ENCODE measurements at places on chromosomes 1 and 21. TPM values are rescaled to one million over a fixed set of nuclear protein-coding genes. Genes with fewer than 3 reads are reported as not detected.
A peak's percentile ranks its signal among the peaks of the same experiment; 100 is the strongest.

Gene SAMD13
- polyA plus RNA-seq = 2.6 TPM

Gene EPHA2
- 20.4 TPM for polyA plus RNA-seq

Gene DAB1
- polyA plus RNA-seq = 19.5 TPM

Gene CADM3
- polyA plus RNA-seq = 0.77 TPM

DNA sequence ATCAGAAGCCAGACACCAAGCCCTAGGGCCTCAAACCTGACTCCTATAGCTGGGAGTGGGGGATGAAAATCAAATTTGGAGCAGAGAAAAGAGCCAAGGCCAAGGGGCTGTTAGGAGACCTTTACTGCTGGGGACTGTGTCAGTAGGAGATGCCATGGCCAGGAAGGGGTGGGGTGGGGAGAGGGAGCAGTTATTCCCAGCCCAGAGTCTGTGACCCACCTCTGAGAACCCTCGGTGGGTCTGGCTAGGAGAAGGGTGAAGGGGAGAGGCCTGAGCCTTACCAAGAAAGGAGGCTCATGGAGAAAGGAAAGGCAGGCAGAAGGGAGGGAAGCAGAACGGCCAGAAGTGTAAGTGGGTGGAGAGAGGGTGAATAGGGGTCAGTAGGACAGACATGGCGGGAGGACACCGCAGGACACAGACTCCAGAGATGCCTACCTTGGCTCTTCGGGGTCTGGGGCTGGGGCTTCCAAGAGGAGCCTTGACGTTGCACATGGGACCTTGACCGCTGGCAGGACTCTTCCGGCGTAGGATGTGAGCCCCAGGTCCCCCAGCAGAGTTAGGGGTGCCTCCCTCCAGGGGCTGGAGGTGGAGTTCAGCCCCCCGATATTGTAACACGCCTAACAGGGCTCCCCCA is 1.2 kb downstream of the ADAMTS4 start:
- peak overlapping the region; percentile 96 for H3K27ac ChIP-seq
- H3K27me3 ChIP-seq = no peaks in the 10 kb centered on the region
- no peak overlapping the region for H3K4me3 ChIP-seq

DNA sequence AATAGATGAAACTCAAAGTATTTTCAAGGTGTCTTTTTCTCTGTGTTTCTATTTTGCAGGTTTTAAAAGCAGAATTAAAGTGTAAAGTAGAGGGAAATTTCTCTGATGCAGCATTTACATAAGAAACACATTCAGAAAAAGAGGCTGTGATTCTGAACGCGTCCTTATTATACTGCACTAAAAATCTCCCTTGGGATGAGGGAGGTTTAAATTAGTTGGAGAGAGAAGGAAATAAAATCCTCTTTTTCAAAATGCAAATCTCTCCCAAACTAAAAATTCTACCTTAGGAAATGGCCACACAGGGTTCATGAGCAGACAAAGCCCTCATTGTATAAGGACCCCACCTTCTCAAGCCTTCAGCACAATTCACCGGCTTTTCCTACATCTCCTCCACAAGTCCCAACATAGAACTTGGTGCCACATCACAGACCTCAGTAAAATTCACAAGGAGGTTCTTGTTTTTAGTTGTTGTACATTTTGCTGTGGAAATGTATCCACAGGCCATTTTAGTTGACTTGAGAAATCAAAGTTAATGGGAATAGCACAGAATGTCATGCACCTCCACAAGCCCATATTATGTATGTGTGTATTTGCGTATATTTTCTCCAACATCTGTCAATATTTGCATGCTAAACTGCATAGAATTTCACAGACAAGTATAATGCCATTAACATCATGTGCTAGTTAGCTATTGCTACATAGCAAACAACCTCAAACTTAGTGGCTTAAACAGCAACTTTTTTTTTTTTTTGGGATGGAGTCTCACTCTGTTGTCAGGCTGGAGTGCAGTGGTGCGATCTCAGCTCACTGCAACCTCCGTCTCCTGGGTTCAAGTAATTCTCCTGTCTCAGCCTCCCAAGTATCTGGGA is 59.8 kb downstream of the MAB21L3 start:
- no peak overlapping the region for H3K27ac ChIP-seq
- DNase-seq = no peak
- no peaks in the 10 kb centered on the region for H3K27me3 ChIP-seq
- peaks cover 27% of the 10 kb centered on the region for H3K4me1 ChIP-seq
- no peaks in the 10 kb centered on the region for H3K36me3 ChIP-seq

DNA sequence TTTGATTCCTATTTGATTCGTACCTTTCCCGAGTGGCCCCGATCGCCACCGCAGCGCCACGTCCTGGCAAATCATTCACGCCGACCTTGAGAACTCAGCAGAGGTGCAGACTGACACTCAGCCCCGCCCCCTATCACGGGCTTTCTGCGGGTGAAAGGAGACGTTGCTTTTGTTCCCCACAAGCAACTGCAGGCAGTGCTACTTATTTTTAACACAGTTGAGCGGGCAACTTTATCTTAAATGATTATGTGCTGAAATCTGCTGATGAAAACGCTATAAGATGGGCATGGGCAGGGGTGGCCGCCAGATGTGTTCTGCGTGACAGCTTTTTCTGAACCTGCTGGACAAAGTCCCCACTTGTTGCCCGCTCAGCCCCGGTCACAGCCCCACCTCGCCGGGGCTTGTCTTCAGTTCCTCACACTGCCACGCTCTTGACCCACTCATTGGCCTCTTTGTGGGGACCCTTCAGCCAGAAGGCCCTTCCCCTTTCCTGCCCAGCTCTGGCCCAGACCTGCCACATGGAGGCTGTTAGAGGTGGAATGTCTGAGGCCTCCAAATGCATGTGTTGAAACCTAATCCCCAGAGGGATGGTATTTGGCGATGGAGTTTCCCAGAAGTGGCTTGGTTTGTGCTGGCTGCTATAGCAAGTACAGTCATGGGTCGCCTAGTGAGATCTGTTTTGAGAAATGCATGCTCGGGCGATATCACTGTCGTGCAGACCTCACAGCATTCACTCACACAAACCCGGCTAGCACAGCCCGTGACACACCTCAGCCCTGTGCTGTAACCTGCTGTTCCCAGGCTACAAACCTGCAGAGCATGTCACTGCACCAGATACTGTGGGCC is 15.7 kb upstream of the PDXK start:
- H3K4me1 ChIP-seq = peaks cover 14% of the 10 kb centered on the region
- no peaks in the 10 kb centered on the region for H3K27me3 ChIP-seq
- H3K36me3 ChIP-seq = no peaks in the 10 kb centered on the region
- DNase-seq = peak; percentile 65
- H3K27ac ChIP-seq = peak overlapping the region; percentile 65
- H3K4me3 ChIP-seq = no peak overlapping the region

DNA sequence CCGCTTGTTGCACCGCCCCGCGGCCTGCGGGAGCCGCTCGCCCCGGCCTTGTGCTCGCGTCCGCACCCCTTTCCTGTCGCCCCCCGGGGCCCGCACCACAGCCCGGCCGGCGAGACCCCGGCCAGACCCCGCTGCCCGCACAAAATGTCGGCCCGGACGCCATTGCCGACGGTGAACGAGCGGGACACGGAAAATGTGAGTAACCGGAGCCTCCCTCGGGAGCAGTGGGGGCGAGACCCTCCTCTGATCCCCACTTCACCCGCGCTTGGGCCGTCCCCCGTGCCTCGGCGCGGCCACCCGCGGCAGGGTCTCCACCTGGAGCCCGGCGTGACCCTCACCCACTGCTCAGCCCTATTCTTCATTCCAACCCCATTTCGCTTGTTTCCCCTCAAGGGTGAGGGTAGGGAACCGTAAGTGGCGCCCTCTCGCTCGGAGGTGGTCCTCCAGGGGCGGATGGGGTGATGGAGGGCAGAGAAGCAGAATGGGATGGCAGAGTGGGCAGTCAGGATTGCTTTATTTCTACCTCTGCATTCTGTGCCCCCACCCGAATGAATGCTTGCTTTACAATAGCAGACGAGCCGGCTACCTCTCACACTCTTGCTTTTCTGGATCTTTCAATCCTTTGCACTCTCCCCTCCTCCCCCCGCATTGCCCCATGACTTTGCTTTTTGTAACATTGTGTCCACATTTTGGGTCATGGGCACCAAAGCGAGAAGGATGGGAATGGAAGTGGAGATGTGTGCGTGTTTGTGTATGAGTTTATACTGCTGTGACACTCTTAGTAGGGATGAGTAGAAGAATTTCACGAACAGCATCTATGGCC is 954 bp downstream of the MARK1 start:
- no peaks in the 10 kb centered on the region for H3K27me3 ChIP-seq
- H3K4me3 ChIP-seq = peak overlapping the region; percentile 88
- peak overlapping the region; percentile 86 for H3K27ac ChIP-seq
- no peaks in the 10 kb centered on the region for H3K4me1 ChIP-seq

DNA sequence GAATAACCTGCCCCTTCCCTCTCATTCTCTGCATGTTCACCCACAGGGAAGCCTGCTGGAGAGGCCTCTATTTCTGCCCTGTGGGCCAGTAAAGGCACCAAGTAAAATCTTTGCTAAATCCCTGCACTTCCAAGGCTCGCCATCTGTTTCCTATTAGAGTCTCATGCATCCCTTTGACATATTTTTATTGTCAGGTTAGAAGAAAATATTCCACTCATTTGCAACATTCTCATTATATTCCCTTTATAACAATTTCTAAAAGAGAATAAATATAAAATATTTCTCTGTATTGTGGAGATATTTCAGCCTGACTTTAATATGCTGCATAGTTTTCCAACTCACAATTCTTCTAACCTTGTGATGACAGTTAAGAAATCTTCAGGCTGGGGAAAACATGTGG is 340.4 kb upstream of the VAMP3 start:
- no peak for DNase-seq
- no peak overlapping the region for H3K27ac ChIP-seq
- H3K27me3 ChIP-seq = no peaks in the 10 kb centered on the region
- no peak overlapping the region for H3K4me3 ChIP-seq

GRCh38 chr1:115702959-115703358 is 61.2 kb downstream of the VANGL1 start:
- H3K27ac ChIP-seq = no peak overlapping the region
- no peak overlapping the region for H3K4me3 ChIP-seq
- DNase-seq = no peak
- H3K27me3 ChIP-seq = no peaks in the 10 kb centered on the region
- no peaks in the 10 kb centered on the region for H3K36me3 ChIP-seq

DNA sequence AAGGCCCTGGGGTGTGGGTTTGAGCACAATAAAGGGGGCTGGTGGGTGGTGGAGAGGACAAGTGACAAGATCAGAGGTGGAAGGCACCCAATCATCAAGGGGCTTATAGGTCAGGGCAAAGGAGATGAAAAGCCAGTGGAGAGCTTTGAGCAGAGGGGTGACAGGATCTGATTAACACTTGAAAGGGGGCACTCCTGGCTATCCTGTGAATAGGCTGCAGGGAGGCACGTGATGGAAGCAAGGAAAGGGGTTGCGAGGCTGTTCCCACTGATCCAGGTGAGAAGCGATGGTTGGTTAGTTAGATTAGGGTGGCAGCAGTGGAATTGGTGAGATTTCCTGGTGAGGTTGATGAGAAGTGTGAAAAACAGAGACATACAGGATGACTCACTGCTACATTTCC is 80.6 kb downstream of the WLS start:
- H3K27ac ChIP-seq = no peak overlapping the region
- no peak overlapping the region for H3K4me3 ChIP-seq
- H3K27me3 ChIP-seq = no peaks in the 10 kb centered on the region
- DNase-seq = no peak
- peaks cover 4% of the 10 kb centered on the region for H3K36me3 ChIP-seq

DNA sequence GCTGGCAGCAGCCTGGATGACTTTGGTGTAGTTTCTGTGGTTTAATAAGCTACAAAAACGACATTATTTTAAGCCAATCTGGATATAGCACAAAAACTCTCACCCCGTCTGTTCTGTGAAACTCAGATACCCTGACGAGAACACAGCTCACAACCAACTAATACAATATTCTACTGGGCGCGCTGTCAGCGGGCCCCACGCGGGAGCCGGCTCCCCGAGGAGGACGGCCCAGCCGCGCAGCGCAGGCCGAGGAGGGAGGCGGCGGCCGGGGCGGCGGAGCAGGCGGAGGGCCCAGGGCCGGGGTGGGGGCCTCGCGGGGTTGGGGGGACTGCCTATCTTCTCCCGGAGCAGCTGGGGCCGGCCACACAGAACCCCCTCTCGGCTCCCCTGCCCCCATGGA is 87.2 kb upstream of the POU3F1 start:
- H3K4me3 ChIP-seq = no peak overlapping the region
- H3K27me3 ChIP-seq = peaks cover 35% of the 10 kb centered on the region
- no peak for DNase-seq
- no peaks in the 10 kb centered on the region for H3K36me3 ChIP-seq

DNA sequence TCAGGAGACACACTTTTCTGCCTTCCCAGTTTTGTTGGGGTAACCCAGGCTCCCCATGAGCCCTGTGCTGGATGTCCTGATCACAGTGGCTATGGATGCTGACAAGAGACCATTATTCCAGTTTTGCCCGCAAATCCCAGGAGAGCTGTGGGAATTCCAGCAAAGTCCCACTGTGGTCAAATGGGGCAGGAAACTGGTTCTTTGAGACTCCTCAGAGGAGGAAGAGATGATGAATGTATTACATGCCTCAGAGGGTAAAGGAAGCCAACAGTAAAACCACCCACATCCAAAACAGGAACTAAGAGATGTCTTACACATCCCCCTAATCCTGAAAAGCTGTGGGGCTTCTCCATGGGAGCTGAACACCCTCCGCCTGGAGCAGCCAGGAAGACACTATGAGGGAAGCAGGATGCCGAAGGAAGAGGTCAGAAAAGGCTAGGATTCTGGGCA is 12.8 kb upstream of the MPZL1 start:
- H3K27ac ChIP-seq = no peak overlapping the region
- H3K4me3 ChIP-seq = no peak overlapping the region
- H3K4me1 ChIP-seq = no peaks in the 10 kb centered on the region
- H3K27me3 ChIP-seq = no peaks in the 10 kb centered on the region
- DNase-seq = no peak

DNA sequence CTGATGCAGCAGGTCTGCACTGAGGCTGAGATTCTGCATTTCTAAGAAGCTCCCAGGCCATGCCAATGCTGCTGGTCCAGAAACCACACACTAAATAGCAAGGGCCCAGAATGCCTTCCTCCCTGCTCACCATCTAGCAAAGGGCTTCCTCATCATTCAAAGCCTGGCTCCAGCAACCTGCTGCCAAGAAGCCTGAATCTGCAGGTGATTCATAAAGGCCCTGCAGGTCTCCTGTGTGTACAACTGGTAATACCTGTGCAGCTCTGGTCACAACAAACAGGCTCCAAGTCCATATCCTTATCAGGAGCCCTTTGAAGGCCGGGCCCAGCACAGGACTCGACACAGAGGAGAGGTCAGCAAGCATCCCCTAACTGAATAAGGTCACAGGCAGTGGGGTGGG is 26.7 kb downstream of the GLIS1 start:
- H3K27me3 ChIP-seq = no peaks in the 10 kb centered on the region
- H3K27ac ChIP-seq = no peak overlapping the region
- H3K4me1 ChIP-seq = peaks cover 1% of the 10 kb centered on the region
- no peak for DNase-seq
- no peak overlapping the region for H3K4me3 ChIP-seq
